ENCODE measurements at places on chromosomes 6 and 20. TPM values are rescaled to one million over a fixed set of nuclear protein-coding genes. Genes with fewer than 3 reads are reported as not detected.

CLIC5 gene
- not detected for total RNA-seq

FRK gene
- total RNA-seq: 0.18 TPM

KCNG1 gene
- 50.0 TPM for total RNA-seq

HLA-DOB gene
- 0.29 TPM for total RNA-seq

CLPSL1 gene
- total RNA-seq: not detected

L3MBTL3 gene
- total RNA-seq: 2.5 TPM

SYS1 gene
- 43.0 TPM for total RNA-seq

SLC17A9 gene
- 26.1 TPM for total RNA-seq

TRDN gene
- not detected for total RNA-seq

PRR18 gene
- not detected for total RNA-seq

OR12D2 gene
- not detected for total RNA-seq

PROCR gene
- total RNA-seq: 89.7 TPM

SEMG1 gene
- total RNA-seq: not detected

SYNGAP1 gene
- 4.3 TPM for total RNA-seq

C20orf141 gene
- total RNA-seq: not detected

TMEM244 gene
- total RNA-seq: not detected

DDAH2 gene
- total RNA-seq: 65.7 TPM

FERMT1 gene
- total RNA-seq: 7.5 TPM

AKAP7 gene
- total RNA-seq: 6.0 TPM

MYLK2 gene
- total RNA-seq: 0.18 TPM

TRIM27 gene
- 55.4 TPM for total RNA-seq

CPXM1 gene
- 6.4 TPM for total RNA-seq

Measured in myometrial cell (primary cell).